ENCODE measurements at places on chromosomes 13 and 19. TPM values are rescaled to one million over a fixed set of nuclear protein-coding genes. Genes with fewer than 3 reads are reported as not detected.

RASIP1 gene
- 5.2 TPM for total RNA-seq

GRCh38 chr13:45838171-45838745 lies 13.3 kb downstream of the SIAH3 start:
- H3K4me3 ChIP-seq, result no peak overlapping the region
- H3K4me1 ChIP-seq, result no peaks in the 10 kb centered on the region
- H3K27ac ChIP-seq, result no peak overlapping the region

ZNF865 gene
- total RNA-seq, result 14.5 TPM

GRCh38 chr19:10642473-10643171 lies 11.5 kb upstream of the ILF3 start:
- H3K4me1 ChIP-seq, result peaks cover 8% of the 10 kb centered on the region
- DNase-seq, result no peak

DAND5 gene
- total RNA-seq, result 0.19 TPM

- H3K36me3 ChIP-seq, result no peaks in the 10 kb centered on the region
- DNase-seq, result peak; percentile 71
- H3K4me3 ChIP-seq, result no peak overlapping the region
- H3K4me1 ChIP-seq, result no peaks in the 10 kb centered on the region
- H3K27ac ChIP-seq, result no peak overlapping the region
- H3K27me3 ChIP-seq, result peaks cover 21% of the 10 kb centered on the region
These were observed 2.2 kb upstream of the TNFSF9 start for GRCh38 chr19:6528544-6529121.

DNA sequence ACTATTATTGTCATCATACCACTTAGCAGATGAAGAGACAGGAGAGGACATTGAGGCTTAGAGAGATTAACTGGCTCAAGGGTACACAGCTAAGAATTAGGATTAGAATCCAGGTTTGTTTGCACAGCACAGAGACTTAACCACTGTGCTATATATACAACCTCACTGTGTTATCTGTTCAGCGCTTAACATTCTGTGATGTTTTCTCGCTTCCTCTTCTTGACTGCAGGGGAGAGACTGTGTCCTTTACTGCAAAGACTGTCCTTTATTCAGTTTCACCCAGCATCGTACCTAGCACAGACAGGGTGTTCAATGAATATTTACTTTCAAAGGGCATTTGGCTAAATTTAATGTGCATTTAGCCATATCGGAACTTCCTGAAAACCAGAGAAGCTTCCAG lies 54.9 kb upstream of the PCDH8 start:
- no peaks in the 10 kb centered on the region for H3K36me3 ChIP-seq
- peaks cover 7% of the 10 kb centered on the region for H3K4me1 ChIP-seq
- no peak for DNase-seq
- H3K27me3 ChIP-seq, result peaks cover 93% of the 10 kb centered on the region
- no peak overlapping the region for H3K4me3 ChIP-seq
- no peak overlapping the region for H3K27ac ChIP-seq

DNA sequence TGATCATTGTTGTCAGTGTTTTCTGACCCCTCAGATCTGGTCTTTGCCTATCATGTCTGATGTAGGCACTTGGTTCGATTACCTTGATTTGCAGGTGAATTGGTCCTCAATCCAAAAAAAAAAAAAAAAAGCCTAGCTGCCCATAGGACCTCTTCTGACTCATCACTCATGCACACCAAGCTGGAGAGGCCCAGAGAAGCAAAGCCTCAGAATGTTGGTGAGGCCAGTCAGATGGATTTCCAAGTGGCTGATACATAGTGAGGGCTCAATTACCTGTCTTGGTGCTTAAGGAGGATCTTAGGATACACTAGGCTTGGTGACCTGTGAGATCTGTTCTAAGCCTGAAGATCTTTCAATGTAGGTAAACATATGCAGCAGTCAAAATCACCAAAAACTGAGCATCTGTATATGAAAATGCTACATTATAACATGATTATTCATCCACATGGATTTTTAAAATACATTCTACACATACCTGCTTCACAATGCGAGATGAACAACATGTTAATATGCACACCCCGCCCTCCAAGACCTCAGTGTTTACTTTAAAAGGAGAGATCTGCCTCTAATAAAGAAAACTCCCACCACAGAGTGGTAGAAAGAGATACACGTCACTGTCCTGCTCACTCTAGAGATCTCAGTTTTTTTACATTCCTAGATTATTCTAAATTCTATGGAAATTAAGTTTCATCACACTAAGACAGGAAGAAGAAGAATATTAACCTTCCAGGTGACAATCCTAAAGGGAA lies 79.9 kb upstream of the RAP2A start:
- H3K36me3 ChIP-seq, result no peaks in the 10 kb centered on the region
- H3K27ac ChIP-seq, result no peak overlapping the region
- no peaks in the 10 kb centered on the region for H3K4me1 ChIP-seq
- DNase-seq, result no peak
- H3K4me3 ChIP-seq, result no peak overlapping the region

DNA sequence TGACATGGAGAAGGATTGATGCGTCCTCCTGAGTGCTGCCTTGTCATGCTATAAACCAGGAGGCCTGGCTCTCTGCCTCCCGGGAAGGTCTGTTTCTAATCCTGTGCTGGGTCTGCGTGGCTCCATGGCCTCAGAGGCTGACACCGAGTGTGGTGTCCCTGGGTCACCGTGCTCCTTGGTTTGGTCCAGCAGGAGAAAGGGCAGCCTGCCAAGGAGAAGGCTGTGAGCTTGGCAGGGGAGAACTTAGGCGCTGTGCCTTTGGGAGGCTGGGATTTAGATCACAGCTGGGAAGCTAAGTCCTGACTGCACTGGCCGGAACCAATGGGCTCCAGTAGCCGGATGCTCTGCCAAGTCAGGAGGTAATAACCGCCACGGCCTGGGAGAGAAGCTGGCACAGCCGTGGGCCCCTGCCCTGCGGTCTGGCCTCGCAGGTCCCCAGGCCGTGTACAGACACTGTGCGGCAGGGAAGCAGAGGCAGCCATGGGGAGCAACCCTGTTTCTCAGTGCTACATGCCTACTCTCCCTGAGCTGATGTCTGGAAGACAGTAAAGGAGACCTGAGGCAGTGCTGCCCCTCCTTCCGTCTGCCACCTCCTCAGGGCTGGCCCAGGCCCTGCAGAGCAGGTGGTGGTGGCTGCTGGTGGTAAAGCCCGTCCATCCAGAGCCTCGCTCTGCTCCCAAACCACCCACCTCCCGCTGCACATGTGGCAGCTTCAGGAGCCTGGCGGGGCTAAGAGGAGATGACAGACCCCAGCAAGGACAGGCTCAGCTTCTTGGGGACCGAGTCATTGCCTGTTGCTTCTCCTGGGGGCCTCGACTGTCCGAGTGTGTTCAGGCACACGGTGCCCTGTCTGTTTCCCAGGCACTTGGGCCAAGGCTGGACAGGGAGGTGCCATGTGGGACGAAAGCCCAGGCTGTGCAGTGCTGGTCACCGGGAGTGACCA lies 44.9 kb downstream of the C13orf46 start:
- H3K27me3 ChIP-seq, result peaks cover 6% of the 10 kb centered on the region
- no peak overlapping the region for H3K27ac ChIP-seq
- H3K36me3 ChIP-seq, result no peaks in the 10 kb centered on the region

All from endodermal cell (in vitro differentiated cells).